Left lung (tissue), 14 donors: ENCODE measurements at places on chromosomes 6 and 20.
A peak's percentile ranks its signal among the peaks of the same experiment; 100 is the strongest.

GRCh38 chr6:125781314-125781868, 9.4 kb upstream of the NCOA7 start:
- DNase-seq, result no peak

DNA sequence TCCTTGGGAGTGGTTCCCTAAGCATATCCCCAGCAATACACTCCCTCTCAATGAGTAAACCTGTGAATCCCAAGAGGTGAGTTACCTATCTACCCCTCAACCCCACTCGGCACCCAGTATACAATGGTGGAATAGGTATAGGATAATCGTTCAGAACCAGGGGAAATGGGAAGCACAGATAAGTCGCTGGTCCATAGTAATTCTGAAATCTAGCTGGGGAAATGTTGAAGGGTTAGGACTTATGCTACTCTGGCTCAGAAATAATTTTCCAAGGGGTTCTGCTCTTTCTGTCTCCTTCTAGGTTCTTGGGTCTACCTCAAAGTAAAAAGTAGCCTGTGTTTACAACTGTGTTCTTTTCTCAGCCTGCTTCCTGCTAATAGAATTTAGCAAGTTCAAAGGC, 62.3 kb upstream of the NNAT start:
- no peak for DNase-seq

- peak; percentile 66 for DNase-seq
These were observed 200 bp downstream of the ZBTB22 start for GRCh38 chr6:33317419-33317668.

DNA sequence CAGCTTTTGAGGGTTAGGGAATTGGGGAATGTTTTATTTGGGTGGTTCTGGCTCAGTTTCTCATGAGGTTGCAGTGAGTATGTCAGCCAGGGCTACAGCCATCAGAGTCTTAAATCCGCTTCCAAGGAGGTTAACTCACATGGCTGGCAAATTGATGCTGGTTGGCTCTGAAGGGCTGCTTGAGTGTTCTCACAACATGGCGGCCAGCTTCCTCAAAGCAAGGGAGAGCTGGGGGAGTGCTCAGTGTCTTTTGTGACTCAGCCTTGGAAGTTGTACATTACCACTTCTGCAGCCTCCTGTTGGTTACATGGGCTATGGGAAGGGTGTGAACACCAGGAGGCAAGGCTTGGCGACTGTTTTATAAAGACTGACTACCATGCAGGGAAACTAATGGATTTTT, 17.8 kb upstream of the PPP1R3G start:
- DNase-seq, result no peak

DNA sequence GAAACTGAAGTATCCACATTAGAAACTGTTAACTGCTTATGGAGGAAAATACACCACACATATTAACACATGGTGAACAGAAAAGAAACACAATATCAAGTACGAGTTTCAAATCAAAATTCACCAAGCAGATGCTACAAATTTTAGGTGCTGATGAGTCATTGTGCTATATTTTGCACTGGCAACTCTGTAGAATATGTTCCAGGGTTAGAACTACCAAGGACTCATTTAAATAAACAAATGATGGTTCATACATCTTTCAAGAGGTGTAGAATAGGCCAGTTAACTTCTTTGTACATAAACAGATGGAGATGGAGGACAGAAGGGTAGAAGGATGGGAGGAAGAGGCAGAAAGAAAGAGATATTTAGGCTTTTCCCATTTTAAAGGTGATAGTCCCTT, 184.9 kb downstream of the ARHGAP18 start:
- DNase-seq, result no peak

- DNase-seq, result no peak
These were observed 208.6 kb upstream of the RNF217 start for GRCh38 chr6:124753562-124754105.

- no peak for DNase-seq
These were observed 44.9 kb upstream of the CCDC28A start for GRCh38 chr6:138728662-138729061.

DNA sequence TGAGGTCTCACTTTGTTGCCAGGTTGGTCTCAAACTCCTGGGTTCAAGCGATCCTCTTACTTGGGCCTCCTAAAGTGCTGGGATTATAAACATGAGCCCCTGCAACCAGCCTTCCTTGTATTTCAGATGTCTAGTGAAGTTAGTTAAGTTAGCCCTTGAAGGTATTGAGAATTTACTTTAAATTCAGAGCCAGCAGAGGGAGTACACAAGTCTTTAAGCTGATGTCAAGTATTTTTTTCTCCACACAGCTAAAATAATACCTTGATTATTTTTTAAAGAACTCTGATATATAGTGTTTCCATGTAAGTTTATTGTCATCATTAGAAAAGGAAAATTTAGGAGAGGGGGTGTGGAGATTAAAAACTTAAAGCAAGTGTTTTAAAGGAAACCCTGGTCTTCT, 9.8 kb downstream of the FOXO3 start:
- DNase-seq, result no peak

DNA sequence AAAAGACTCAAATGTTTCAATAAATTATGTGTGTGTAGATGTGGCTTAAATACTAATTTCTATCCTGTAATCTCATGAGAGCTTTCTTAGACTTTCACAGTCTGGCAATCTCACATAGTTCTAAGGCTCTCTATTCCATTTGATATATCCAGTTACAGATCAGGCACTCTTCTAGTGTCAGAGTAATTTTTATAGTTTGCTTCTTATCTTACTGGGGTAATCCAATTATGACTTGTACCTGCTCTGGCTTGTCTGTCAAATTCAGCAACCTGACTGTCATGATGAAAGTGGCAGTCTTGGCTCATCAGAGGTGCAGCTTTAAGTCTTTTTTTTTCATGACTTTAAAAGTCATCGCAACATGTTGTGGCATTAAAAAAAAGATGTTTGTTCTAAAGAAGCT, 513.2 kb upstream of the MAN1A1 start:
- DNase-seq, result no peak

DNA sequence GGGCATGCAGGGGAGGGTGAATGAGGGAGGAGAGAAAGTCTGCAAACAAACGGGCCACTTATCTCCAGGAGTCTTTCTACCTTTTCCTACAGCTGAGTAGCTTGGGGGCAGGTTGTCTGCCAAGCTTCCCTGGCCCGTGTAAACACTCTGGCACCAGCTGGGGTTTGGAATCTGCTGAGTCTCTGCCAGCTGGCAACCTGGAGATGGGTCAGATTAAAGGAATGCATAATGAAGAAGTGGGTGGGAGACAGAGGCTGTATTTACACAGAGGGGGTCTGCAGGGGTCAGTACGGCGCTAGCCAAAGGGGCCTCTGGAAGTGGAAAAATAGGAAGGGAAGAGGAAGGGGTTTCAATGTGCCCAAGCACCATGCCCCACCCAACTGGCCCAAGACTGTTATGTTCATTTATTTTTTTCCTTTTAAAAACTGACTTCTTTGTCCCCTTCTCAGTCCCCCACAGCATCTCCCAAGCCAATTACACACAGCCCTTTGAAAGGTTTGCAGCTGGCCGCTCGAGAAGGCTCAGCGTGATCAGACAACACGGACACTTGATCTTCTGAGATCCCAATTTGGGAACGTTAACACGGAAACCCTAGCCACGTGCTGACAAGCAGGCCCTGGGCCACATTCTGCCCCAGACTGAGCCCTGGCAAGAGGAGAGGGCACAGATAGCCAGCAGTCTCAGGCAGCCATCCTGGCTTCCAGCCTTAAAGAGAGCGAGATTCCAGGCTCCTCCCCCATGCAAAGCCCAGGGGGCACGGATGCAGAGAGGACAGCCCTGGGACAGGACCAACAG, 25.2 kb downstream of the TRAM2 start:
- DNase-seq, result peak; percentile 40

DNA sequence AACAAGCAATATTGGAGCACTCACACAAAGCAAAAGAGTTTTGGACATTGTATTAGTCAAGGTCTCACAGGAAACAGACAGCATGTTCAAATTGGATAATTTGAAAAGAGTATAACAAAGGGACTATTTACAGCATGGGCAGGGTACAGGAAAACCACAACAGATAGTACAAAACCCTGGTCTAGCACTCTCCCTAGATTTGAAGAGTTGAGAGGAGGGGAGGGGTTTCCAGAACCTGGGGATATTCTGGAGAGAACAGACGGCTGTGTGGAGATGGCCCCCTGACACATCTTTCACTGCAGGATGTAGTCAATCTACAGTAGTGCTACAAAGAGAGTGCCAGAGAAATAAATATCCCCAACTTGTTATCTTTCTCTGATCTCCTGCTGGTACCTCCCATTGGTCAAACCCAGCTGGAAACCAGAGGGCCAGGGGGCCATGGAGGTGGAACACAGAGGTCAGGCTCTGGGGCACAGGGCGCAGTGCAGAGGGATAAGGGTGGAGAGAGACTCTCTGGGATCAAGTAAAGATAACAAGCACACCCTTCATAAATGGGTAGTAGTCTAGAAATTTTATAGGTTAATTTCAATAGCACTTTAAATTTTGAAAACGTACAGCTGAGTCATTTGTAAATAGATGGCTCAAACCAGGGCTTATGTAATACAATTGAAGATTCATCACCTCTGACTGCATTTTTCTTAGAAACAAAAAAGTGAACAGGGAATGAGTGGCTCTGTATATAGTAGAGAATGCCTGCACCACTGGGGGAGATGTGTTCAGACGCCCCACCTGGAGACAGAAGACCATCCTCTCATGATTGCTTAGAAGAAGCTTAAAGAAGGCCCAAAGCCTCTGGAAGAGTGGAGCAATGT, 25.7 kb downstream of the RCAN2 start:
- DNase-seq, result no peak

DNA sequence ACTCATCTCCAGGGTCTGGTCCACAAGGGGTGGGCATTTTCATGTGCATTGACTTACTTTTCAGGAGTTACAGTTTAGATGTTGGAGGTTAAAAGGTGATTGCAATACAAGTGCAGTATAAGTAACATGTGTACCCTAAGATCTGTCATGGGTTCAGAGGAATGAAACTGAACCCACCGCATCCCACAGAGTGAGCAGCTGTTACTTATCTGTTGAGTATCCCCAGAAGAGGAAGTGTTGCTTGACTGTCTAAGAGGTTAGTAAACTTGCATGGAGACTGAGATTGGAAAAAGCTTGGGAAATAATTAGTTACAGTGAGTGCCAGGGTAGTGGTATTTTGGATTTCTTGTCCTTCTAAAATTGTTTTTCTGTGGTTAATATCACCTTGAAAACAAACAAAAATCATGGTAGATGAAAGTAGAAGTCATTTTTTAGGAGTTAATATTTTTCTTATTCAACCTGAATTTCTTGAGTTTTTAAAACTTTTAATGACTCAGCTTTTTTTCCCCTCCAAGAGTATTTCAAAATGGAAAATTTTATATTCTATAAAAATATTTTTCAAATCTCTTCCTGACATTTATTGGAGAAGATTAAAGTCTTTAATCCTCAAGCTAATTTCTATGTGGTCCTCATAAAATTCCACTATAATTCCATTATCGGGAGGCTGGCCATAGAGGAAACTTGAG, 306.1 kb downstream of the ZNF217 start:
- no peak for DNase-seq

- DNase-seq, result no peak
These were observed 144.0 kb downstream of the LRRC1 start for GRCh38 chr6:53938810-53939209.

- no peak for DNase-seq
These were observed 9.1 kb downstream of the PI16 start for GRCh38 chr6:36963451-36964290.

DNA sequence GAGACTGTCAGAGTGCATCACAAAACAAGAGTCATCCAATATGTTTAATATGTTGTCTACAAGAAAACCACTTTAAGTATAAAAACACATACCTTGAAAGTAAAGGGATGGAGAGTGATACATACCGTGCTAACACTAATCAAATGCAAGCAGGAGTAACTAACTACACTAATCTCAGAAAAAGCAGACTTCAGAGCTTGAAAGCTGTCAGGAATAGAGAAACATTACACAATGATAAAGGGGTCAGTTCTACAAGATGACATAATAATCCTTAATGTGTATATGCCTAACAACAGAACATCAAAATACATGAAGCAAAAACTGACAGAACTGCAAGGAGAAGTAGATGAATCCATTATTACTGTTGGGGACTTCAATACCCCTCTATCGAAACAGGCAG, 59.7 kb upstream of the SMIM29 start:
- no peak for DNase-seq

DNA sequence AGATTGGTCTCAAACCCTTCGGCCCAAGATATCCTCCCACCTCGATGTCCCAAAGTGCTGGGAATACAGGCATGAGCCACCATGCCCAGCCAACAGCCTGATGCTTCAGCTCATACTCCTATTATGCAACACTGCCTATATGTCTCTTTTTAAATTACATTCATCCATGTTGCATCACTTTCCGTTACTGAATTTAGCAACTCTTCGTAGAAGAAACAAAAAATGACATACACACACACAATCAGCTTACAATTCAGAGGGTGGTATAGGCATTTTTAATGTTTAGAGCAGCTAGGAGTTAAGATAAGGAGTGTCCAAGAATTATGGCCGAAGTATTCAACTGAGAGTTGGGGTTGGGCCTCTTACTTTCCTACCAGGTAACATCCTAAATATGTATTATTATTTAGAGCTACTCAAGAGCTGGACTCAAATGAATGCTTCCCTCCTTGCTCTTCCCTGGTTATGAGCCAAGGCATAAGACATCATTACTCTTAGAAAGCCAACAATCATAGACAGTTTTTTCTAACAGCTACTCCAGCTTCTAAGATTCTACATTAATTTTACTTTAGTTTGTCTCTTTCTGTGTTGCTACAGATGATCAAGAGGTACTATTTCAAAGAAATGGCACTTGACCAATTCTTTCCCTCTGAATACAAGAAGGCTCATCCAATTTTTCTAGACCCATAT, 62.0 kb upstream of the BMP5 start:
- DNase-seq, result no peak

- DNase-seq, result no peak
These were observed 3.5 kb upstream of the PLCG1 start for GRCh38 chr20:41133709-41134361.

- DNase-seq, result no peak
These were observed 31.1 kb upstream of the DLGAP4 start for GRCh38 chr20:36275011-36275410.

DNA sequence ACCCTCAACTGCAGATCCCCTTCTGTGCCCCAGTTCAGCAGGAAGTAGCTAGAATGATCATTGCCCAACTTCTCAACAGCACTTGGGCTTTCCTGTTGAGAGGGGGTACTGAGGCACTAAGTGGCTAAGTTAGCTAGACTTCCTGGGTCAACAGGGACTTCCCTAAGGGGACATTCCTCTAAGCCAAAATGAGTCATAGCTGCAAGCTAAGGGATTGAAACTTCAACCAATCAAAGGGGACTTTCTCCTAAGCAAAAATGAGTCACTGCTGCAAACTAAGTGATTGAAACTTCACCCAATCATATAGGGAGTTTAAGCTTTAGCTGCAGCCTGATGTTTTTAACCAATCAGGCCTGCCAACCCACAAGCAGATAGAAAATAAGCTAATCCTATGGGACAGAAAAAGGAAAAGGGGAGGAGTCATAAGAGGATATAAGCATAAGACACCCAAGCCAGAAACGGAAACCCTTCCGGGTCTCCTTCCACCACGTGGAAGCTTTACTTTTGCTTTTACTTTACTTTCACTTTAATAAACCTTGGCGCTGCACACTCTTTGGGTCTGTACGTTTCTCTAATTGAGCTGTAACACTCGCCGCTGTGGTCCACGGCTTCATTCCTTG, 659.0 kb upstream of the HS3ST5 start:
- DNase-seq, result no peak
